Caki2 (cell line): ENCODE measurements at places on chromosomes 12 and 14.

DNA sequence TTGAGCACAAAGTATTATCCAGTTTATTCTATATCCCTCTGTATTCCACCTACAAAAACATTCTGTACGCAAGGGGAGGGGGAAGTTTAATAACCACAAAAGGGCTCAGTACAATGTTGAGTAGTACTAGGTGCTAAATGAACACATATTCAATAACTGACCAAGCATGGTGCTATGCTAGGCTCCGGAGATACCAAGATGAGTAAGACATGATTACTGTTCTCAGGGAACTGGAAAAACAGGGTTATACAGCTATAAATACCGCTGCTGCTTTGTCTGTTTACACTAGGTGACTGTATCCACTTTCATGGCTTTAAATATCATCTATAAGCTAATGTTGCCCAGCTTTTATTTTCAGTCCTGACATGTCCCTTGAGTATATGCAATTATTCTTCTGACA lies 135.8 kb downstream of the INSM2 start:
- DNase-seq: no peak

DNA sequence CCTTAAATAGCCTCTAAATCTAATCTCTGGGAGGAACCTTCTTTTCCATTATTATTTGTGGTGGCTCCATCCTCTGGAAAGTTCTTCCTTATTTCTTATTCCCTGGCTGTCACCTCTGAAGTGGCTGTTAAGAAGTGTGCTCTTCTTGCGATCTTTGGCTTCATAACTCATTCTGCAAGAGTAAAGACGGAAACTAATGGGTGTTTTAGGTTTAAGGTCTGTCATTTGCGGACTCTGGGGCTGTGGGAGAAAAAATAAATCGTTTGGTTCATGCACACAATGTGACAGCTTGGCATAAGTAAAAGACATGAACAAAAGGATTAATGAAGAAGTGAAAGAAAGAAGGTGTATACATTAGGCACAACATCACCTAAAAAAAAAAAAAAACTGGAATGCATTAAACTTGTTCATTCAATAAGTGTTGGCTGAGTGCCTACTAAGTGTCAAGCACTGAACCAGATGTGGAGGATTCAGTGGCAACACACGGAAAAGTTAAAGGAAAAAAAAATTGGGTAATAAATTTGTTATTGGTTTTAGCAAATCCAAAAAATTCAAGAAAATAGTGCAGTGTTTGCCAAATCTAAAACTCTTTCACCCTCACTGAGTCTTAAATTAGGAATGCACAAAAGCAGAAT lies 99.5 kb downstream of the ERGIC2 start:
- DNase-seq: no peak

GRCh38 chr14:105019861-105020814 lies 745 bp downstream of the CDCA4 start:
- no peak for DNase-seq

- DNase-seq: no peak
Measured at GRCh38 chr12:27984275-27984674, 11.7 kb upstream of the PTHLH start.

DNA sequence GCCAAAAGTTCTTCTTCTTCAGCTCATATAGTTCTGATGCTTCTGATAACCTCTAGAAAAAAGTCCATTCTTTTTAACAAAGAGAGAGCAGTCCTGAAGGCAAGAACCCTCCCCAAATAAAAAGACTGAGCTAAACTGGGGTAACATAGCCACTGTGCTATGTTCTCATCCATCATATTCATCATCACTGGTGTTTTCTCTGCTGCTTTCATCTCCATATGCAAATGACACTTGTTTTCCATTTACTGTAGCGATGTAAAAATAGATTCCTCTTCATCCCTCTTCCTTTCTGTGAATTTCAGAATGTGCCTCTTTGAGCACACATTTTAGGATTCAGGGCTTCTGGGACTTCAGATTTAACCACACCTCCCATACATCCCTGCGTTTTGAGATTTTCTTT lies 44.9 kb downstream of the GSC start:
- DNase-seq: no peak

DNA sequence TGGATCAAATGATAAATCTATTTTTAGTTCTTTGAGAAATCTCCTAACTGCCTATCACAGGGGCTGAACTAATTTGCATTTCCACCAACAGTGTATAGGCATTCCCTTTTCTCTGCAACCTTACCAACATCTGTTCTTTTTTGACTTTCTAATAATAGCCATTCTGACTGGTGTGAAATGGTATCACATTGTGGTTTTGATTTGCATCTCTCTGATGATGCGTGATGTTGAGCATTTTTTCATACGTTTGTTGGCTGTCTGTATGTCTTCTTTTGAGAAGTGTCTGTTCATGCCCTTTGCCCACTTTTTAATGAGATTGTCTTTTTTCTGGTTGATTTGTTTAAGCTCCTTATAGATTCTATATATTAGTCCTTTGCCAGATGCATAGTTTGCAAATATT lies 67.1 kb downstream of the IFNG-AS1 start:
- DNase-seq: no peak

GRCh38 chr12:6765634-6766581 lies at the start of gene PTMS:
Gene PTMS, plus strand, starts transcription at chr12:6766363. Its CDS starts 343 bp downstream, at chr12:6766706.
- peak; percentile 89 for DNase-seq

DNA sequence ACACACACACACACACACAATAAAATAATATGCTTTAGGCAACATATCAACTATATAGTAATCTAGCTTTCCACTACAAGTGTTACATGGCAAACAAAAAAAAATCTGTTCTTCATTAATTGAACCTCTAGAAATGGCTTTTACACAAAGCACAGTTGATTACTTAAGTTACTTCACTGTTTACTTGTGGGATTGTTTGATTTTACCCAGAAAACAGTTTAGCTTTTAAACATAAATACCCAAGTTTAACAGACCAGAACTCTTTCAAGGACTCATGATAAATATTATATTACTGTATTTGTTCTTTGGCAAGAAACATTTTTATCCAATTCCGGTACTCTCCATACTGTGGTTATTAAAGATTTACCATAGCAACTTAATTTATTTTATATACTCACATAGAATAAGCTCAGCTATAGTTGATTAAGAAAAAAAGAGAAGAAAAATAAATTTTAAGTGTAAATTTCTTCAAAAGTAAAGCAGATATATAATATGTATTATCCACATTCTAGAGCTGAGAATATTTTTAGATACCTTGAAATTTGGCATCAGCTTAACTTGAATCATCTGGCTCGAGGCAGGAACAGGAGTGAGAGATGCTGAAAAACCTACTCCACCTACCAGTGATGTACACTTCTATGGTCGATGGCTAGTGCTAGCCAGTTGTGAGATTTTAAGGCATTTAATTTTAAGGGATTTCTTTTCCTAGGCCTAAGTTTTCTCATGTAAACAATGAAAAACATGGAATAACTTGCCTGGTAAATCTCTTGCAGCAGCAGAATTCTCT lies 126.0 kb downstream of the BTG1 start:
- no peak for DNase-seq

DNA sequence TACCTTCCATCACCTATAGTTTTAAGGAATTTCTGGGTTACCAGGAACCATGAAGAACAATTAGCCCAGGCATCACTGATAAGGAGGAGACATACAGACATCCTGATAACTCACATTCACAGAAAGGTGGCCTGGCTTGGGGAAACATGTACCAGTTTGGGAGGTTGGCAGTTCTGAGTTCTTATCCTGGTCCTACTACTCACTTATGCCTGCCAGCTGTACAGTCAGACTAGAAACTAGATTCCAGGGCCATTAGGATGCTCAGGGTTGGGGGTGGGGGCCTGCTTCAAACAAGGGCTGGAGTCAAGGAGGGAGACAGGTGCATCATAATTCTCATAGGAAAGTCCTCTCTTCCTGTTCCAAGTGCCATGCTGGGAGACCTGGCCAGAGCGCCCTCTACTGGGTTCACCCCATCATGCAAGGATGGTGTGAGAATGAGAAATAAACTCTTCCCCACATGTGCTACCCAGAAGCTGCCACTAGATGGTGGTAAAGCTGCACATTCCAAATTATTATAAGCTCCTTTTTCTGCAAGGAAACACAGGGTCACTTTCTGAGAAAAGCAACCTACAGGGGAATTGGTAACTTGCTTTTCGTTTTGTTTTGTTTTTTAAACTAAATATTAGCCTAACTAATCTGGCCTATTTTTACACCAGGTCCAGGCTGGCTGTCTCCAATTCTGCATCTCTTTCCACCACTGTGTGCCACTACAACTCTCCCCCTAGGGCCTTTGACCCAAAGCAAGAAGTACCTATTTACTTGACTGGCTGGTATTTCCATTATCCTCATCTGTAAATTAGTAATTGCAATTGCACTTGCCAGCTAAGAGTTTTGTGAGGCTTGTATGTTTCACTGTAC lies 14.5 kb downstream of the OAS2 start:
- DNase-seq: peak; percentile 42

GRCh38 chr14:24032727-24033418 lies 18.9 kb upstream of the CARMIL3 start:
- no peak for DNase-seq

DNA sequence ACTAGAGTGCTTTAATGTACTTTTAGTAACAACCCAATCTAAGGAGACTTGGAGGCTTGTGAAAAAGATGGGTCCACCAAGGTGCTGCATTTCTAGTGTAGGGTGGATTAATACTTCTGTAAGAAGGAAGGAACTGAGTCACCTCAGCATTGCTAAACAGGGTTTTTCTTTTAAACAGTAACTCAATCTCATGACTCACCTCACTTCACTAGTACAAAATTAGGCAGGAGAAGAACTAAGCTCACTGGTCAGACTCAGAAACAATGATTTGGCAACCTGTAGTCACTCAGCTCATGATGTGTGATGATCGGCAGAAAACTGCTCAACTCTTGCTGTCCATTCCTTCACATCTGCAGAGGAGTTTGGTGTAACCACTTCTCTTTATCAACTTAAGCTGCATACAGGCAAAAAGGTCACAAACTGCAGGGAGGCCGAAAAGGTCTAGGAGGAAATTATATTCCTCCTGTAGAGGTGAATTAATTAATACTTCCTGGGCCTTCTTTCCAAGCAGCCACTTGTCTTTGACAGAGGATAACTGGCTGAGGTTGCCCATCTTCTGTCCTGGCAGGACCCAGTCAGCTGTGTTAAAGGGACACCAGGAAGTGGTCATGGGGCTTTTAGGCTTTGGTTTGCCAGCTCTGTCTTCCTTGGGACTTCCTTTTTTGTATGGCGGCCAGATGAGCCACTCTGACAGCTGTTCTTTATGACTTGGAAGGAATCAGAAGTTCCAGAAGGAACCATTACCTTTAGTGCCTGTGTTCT lies 466.9 kb downstream of the FUT8 start:
- DNase-seq: peak; percentile 72

- peak; percentile 20 for DNase-seq
Measured at GRCh38 chr12:3777206-3777809, 24.4 kb upstream of the CRACR2A start.

DNA sequence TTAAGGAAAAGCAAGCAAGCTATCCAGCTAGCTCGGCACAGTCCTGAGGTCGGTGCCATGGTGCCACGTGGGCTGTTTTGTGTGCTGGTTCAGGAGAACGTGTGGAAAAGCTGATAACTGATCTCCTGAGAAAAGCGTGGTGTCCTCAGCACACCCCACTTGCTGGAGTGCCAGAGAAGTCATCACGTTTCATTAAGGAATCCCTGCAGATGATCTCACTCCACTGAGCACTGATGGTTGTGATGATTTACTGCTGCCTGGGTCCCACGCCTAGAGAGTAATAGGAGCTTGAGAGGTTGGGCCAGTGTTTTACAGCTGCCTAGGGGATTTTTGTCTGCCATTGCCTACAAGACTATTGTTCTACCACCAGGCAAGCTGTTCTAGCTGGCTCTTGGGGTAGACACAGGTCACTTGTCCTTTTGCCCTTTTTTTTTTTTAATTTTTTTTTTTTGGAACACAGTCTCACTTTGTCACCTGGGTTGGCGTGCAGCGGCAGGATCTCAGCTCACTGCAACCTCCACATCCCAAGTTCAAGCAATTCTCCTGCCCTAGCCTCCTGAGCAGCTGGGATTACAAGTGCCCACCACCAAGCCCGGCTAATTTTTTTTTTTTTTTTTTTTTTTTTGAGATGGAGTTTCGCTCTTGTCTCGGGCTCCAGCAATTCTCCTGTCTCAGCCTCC lies 42.3 kb upstream of the EVL start:
- DNase-seq: peak; percentile 5

- no peak for DNase-seq
Measured at GRCh38 chr14:61064856-61065255, 83.8 kb downstream of the SLC38A6 start.

- no peak for DNase-seq
Measured at GRCh38 chr14:100900837-100901390, 2.6 kb downstream of the RTL1 start.

GRCh38 chr12:16148938-16149337 lies 128.5 kb downstream of the SLC15A5 start:
- DNase-seq: no peak

- no peak for DNase-seq
Measured at GRCh38 chr12:116736962-116737773, 701 bp downstream of the SPRING1 start.

DNA sequence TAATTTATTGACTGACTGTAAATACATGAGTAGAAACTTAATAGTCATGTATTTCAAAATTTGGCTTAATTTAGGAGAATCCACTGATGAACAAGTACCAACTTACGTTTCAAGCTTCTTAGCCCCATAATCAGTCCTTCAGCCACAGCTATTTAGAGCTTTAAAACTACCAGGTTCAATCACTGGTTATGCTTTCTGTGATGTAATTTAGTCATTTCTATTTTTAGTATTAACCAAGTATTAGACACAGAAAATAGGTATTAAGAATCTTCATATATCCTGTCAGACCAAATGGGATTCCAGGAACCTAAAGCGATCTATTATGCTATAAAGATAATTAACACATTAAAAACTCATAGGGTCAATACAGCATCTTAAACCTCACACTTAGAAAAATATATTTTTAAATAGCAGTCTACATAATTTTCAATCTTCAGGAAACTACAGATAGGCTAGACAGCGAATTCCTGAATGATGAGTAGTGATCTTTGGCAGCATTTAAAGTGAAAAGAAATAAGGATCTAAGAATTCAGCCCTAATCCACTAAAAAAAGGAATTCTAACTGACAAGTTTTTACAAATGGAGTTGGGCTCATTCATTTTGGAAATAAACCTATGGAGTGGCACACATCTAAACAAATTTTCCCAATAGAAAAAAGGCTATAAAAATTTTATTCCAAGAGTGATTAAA lies 51.5 kb downstream of the ZC3H14 start:
- no peak for DNase-seq

GRCh38 chr14:55671641-55672040 lies 91.6 kb downstream of the KTN1 start:
- DNase-seq: no peak

GRCh38 chr12:98317939-98318899 lies 197.2 kb upstream of the TMPO start:
- DNase-seq: no peak

- no peak for DNase-seq
Measured at GRCh38 chr12:132787877-132788276, 26.2 kb upstream of the ANKLE2 start.
